Stimulated activated CD8-positive, alpha-beta memory T cell treated with anti-CD3 and anti-CD28 coated beads, Interleukin-7, amount 100 ng/mL, for 1 hour (primary cell): ENCODE measurements at places on chromosomes 5 and 9.

DNA sequence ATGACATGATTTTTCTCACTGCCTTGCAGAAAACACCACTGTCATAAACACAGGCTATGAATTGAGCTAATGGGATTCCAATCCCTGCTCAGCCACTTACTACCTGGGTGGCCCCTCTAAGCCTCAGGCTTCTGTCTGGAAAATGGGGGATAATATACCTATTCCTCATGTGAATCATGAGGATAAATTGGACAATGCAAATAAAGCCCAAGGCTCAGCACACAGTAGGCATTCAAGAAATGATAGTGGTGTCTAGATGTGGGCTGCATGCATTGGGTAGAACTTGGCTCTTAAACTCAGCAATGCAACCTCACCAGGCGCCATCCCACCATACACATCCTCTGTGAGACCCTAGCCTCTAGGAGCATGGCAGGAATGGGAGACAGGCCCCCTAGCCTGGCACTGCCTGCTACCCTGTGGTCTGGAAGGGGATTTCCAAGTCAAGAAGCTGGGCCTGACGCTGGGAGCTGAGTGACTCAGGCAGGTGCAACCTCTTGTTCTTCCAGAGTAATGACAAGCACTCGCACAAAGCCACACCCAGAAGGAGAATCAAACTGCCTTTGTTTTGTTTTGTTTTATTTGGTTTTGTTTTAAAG, 2.3 kb upstream of the TNIP1 start:
- no peak for DNase-seq

- no peak for DNase-seq
These were observed 616.3 kb downstream of the EBF1 start for GRCh38 chr5:158483281-158483860.

DNA sequence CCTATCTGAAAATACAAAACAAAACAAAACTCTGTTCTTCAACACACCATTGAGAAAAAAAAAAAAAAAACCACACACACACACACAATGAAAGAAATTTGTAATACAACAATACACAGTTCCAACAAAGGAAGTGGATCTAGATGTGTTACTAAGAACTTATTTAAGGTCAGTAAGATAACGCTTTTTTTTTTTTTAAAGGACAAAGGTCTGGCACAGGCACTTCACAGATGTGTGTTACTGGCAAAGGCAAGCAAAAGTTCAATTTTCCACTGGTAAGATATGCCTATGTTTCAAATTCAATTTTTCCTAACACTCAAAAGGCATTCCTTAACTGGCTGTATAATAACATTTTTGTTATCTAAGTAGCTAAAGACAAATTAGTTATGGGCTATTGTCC, 3.6 kb downstream of the RFK start:
- DNase-seq = no peak

DNA sequence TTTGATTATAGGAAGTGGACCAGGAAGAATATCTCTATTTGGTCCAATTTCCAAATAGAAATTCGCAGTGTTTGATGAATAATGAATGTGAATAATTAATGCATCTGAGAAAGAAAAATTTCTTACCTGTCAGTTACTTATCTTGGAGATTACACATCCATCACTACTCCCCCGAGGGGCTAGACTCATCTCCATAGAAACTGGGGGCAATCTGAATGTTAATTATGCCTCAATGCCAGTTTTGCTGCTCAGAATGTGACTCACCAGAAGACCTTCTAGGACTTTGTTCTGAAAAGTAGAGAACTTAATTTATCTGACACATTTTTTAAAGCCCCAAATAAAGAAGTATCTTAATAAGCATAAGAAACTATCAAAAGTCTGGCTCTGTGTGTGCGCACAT, 233.4 kb upstream of the NR4A3 start:
- DNase-seq = no peak

- DNase-seq = no peak
These were observed 20.5 kb upstream of the RALGPS1 start for GRCh38 chr9:126894052-126894603.

- no peak for DNase-seq
These were observed 91.1 kb upstream of the RNF180 start for GRCh38 chr5:64074533-64074932.

DNA sequence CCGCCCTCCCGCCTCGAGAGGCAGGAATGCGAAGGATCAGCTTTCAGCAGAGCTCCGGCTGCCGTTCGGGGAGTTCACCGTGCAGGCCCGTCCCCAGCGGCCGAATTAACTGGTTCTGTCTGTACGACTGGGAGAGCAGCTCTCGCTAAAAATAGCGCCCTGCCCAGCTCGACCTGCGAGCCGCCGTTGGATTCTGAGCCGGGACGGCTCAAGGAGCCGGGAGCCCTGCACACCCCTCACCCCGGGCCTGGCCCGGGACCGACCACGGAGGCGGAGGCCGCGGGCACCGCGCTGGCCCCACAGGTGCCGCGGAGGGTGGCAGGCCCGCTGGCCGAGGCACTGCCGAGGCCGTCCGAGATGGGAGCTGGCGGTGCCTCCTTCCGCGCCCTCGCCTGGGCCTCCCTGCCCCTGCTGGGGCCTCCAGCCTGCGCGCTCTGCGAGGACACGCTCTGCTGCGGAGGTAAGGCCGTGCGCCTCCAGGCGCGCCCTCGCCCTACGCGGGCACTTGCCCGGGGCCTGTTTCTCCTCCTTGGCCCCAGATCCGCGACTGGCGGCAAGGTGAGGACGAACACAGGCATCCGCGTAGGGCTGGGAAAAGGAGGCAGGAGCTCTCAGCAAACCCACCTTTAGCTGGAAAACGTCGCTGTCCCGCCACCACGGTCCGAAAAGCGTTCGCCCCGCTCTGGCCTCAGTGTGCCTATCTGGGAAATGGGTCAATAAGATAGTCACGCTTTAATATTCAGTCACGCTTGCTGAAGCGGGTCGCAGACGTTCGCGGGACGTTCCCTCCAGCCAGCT, 53.1 kb upstream of the DAB2IP start:
- no peak for DNase-seq

- DNase-seq = no peak
These were observed 64.8 kb downstream of the HSPA4 start for GRCh38 chr5:133116601-133117000.

DNA sequence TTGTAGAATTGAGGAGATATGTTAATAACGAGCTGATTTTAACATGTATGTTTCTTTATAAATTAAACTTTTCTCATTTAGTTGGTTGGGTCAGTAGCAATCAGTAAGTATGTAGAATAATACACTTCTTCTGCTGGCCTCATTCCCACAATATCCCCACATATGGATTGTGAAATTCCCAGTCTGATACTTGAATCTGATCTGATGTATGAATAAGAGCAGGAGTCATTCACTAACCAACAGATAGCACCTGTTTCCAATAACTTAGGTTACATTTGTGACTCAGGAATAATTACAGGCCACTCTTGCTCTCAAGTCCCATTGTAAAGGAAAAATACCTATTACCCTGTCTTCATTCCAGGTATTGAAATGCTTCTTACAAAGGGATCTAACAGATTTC, 23.9 kb downstream of the SLC36A1 start:
- DNase-seq = no peak

DNA sequence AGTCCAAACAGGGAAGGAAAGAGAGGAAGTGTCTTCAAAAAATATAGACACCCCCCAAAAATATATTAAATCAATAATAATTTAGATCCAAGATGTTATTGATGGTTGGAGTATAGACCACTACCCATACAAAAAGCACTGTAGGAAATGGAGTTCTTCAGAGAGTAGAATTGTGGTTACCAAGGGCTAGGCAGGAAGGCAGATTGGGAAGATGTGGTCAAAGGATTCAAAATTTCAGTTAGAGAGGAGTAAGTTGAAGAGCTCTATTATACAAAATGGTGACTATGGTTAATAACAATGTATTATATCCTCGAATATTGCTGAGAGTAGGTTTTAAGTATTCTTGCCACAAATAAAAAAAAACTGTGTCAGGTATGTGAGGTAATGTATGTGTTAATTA, 149.4 kb downstream of the CWC27 start:
- no peak for DNase-seq

DNA sequence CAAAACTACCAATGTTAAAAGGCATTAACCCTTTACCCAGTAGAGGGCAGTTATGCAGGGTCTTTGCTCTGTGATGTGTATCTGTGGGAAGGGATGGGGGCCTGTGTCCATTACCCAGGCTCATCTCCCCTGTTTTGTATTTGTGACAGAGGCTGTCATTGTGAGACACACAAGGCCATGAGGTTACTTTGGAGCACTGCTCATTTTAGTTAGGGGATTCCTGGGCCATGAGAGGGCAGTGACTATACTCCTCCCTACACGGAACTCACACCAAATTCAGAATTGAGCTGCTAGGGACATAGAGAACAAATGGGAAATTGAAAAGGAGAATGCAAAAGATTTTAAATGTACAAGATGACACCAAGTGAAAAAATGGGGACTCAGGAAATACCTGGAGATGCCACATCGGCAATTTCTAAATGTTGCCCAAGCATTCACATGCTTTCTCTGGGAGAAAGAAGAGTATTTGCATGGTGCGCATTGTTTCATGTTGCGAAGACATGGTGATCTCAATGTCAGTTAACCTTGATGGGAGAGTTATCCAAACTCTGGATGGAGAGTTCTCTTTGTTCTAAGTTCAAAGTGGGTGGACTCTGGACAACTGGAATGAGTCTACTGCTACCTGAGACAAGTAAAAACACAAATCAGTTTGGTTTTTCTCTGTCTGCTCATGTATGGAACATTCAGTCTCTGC, 32.5 kb downstream of the C9orf152 start:
- DNase-seq = no peak

GRCh38 chr5:172729588-172729987, 41.4 kb downstream of the DUSP1 start:
- no peak for DNase-seq

DNA sequence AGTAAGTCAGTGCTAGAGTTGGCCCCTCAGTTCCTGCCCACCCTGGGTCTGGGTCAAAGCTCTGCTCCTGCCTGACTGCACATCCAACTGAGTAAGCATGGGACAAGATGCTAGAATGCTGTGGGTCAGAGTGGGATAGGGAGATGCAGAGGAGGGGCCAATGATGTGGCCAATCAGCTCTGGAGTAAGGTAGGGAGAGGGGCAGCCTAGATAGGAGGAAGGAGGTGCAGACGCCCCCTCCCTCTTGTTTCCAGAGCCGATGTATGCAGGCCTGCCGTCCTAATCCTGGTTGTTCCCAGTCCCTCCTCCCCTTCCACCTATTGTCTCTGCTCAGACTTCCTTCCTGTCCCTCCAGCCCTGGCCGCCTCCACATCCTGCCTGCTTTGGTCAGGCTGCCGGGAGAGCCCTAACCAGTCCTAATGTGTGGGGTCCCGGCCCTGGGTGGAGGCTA, 1.3 kb downstream of the ARAP3 start:
- DNase-seq = no peak

DNA sequence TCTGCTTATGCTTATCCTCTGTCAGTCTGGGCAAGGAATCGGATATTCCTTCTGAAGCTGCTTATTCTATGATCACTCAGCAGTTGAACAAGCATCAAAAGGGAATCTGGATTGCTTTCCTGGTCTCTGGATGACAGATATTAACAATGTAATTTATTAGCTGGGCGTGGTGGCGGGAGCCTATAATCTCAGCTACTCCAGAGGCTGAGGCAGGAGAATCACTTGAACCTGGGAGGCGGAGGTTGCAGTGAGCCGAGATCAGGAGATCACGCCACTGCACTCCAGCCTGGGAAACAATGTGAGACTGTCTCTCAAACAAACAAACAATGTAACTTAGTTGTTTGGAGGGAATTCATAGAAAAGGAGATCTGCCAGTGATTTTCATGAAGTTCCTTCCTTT, 45.4 kb downstream of the DMRT1 start:
- DNase-seq = no peak

- DNase-seq = no peak
These were observed 548.5 kb upstream of the GRAMD2B start for GRCh38 chr5:125874717-125875116.
